ENCODE measurements at places on chromosomes 2 and 18.

DNA sequence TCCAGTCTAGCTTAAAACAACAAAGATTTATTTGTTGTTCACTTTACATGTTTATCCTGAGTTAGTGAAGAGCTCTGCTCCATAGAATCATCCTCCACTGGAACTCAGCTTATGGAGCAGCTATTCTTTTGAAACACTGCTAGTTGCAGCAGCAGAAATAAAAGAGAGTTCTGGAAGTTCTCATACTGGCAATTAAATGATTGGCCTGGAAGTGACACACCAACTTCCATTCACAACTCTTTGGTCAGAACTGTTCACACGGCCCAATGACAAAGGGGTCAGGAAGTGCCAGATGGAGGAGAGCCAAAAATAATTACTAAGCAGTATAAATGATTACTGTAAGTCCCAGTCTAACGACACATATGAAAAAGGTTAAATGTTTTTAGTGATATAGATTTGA lies 39.1 kb downstream of the FBXO11 start:
- peak; percentile 64 for DNase-seq

- DNase-seq: no peak
Measured at GRCh38 chr2:85797921-85798320, 44.1 kb downstream of the ATOH8 start.

- DNase-seq: peak; percentile 20
Measured at GRCh38 chr2:177078416-177078815, 134.2 kb upstream of the HNRNPA3 start.

DNA sequence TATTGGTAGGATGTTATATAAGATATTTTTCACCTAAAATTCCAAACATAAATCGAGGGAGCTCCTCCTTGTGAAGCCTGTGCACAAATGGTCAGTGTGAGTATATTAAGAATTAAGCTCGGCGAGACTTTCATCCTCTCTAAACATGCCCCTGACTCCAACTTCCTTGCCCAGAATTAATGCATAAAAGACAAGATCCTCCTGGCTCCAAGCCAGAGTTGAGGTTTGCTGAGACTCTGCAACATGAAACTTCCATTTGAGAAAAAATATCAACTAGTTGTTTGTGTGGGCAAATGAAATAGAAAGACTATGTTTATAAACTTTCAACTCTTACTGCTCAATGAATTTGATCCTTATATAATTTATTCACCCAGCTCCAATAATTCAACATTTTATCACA lies 68.1 kb downstream of the CCDC178 start:
- peak; percentile 16 for DNase-seq

DNA sequence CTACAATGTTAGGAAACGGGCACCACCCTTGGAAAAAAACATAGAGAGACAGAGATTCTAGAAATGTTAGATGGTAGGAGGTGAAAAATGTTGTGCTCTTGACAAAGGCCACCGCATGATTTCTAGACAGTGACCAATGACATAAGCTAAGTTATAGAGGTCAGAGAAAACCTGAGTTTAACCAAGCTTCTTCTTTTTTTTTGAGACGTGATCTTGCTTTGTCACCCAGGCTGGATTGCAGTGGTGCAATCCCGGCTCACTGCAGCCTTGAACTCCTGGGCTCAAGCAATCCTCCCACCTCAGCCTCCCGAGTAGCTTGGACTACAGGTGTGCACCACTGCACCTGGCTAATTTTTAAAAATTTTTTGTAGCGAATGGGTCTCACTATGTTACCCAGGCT lies 13.0 kb downstream of the FER1L5 start:
- no peak for DNase-seq

DNA sequence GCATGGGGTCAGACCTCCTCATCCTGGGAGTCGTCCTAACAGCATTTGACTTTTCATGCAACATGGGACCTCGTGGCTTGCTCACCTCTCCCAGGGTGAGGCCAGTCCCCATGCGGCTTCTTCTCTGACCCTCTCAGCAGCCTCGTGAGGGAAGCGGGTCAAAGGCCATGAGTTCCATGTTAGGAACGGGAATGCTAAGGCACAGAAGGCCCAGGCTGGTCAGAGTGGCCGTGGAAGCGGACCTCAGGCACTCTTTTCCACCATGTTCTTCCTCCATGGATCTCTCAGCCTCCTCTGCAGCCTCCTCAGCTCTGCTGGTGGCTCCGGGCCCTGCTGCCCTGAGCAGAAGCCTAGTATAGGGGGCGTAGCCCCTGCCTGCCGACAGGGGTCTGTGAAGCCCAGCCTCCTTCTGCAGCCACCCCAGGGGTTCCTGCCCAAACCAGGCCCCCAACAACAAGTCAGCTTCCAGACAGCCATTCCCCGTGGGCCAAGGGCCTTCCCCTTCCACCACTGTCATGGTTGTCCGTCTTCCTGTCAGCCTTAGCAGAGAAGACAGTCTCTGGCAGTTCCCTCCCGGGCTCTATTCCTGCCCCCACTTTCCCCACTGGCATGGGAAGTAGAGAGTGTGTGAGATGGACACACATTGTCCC lies 60.0 kb upstream of the OTOF start:
- no peak for DNase-seq

DNA sequence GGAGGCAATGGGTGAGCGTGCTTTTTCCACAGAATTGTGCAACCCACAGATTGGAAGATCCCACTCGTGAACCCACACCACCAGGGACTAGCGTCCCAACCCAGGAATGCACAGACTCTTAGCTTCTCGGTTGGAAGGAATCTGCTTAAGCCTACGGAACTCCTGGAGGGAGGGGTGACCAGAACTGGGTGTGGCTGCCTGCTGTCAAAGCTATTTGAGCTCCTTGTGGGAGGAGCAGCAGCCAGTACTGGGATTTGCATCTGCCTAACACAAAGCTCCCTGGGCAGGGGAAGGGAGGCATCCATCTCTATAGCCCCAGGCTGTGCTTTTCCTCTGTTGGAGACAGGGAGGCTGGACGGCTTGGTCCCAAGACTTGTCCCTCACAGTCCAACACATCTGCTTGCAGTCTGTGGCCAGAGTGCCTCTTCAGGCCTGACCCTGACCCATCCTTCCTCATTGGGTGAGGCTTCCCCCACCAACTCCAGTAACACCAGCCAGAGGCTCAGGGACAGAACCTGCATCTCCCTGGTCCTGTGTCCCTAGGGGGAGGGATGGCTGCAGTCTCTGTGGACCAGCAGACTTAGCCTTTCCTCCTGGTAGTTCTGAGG lies 27.9 kb downstream of the HNMT start:
- DNase-seq: no peak

DNA sequence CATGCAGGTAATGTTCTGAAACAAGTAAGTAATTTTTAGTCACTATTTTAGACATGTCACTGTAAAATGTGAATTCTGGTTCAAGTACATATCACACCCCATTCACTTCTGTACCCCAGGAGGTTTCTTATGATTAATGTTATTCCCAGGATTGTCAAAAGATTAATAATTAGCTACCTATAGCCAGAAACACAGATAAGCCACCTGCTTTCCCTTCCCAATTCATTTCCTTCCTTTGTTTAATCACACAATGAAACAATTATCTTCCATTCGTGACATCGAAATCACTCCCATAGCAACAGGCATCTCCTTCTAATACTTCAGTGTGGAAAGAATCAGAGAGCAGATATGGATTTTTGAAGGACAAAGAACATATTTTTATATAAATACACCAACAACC lies 1650.3 kb upstream of the CELF4 start:
- DNase-seq: no peak

DNA sequence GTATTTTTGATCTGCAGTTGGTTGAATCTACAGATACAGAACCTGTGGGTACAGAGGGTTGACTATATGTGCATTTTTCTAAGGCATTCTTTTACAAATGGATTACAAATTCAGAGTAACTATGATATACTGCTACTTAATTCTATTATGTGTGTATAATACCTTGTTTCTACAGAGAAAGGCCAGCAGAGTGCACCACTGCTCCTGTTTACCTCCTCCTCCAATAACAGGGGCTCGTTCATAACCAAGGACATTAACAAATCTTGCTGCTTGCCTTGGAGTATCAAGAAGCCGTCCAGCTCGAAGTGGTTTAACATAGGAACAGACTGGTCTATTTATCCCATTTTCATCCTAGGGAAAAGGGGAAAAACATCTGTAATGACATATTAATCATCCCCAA lies 16.4 kb downstream of the CEP76 start:
- peak; percentile 8 for DNase-seq

DNA sequence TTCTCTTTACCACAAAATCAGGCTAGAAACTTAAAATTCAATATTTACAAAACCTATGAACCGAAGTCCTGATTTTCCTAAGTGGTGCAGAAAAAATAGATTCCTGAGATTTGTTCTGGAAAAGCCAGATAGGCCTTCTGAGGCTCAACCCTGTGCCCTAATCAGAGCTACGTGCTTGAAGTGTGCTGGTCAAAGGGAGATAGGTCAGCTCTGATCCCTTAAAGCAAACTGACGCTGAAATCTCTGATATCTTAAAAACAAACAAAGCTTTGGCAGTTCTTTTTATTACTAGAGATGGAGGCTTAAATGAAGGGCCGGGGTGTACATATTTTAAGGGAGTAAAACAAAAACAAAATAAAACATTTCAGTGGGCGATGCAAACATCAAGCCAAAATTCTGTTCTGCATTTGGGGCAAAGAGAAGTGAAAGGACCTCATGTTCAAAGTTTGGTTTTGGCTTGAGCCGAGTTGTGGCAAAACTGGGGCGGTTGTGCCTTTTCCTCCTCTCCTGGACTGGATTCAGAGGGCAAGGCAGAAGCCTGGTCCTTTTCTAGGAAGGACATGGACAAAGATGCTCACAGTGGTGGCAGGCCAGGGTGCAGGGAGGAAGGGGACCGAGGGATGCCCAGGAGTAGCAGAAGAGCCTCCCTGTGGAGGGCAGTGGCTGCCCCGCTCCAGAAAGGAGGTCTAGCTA lies 295.0 kb downstream of the CDCA7 start:
- DNase-seq: no peak

GRCh38 chr2:182115258-182115657 lies 129.6 kb downstream of the PPP1R1C start:
- no peak for DNase-seq

DNA sequence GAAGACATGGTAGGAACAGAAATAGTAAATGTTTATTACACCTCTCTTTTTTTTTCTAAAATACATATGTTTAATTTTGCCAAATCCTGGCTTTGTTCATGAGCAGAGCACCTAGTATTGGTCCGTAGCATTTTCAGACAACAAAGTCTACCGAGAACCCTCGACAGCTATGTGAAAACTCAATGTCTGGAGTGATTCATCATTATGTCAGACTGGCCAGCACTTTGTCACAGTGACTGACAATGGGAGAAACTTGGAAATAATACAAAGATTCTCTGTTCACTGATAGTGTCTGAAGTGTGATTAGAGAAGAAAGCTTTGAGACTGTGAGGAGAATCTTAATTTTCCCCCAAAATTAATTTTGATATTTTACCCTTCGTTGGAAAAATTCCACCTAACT lies 143.0 kb downstream of the HNMT start:
- no peak for DNase-seq
